ENCODE measurements at places on chromosomes 7 and 10.

GRCh38 chr7:106870983-106871410, 5.9 kb downstream of the PIK3CG start:
- no peak for DNase-seq

DNA sequence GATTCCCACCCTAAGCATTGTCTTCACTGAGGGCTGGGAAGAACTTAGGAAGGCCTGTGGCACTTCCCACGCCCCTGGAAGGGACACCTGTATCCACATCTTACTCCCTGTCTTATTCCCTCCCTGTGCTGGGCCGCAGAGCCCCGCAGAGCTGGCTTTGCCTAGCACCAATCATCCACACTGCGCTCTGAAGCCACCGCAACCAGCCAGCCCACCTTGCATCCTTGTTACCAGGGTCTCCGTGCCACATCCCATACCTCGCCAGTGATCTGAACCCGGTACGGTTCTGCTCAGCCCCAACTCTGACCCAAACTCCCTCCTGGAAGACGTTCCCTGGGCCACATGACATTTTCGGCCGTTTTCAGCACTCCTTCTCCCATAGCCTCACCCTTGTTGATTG, 101.4 kb upstream of the PITRM1 start:
- no peak for DNase-seq

DNA sequence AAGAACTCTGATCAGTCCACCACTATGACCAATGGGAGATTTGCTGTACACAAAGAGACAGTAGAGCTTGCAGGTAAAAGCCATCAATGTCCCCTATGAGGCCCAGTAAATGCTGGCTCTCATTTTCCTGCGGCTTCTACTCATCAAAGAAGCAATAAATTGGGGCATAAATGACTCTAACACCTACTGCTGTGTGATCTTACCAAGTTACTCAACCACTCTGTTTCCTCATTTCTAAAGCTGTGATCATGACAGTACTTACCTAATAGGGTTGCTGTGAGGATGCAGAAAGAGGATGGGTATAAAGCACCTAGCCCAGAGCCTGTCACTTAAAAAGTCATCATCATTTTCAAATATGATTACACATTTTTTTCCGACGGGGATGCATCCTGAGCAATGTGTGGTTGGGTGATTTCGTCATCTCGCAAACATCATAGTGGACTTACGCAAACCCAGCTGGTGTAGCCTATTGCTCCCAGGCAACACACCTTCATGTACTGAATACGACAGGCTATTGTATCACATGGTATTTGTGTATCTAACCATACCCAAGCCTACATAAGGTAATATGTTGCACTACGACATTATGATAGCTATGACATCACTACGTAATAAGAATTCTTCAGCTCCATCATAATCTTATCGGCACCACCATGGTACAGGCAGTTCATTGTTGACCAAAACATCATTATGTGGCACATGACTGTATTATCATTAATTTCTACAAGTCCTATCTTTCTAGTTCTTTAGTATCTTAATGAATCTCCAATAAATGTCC, 7.1 kb upstream of the MGMT start:
- no peak for DNase-seq

DNA sequence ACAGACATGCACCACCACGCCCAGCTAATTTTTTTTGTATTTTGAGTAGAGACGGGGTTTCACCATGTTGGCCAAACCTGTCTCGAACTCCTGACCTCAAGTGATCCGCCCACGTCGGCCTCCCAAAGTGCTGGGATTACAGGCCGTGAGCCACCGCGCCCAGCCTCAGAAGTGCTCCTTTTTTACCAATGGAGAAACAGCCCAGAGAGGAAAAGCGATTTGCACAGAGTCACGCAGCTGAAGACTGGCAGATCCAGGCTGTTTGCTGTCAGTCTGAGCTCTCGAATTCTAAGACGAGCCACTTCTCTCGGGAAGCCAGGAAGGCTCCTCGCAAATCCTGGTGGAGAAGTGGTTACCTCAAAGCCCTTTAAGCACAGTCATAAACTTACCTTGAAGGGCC, 57.4 kb upstream of the SDK1 start:
- no peak for DNase-seq

DNA sequence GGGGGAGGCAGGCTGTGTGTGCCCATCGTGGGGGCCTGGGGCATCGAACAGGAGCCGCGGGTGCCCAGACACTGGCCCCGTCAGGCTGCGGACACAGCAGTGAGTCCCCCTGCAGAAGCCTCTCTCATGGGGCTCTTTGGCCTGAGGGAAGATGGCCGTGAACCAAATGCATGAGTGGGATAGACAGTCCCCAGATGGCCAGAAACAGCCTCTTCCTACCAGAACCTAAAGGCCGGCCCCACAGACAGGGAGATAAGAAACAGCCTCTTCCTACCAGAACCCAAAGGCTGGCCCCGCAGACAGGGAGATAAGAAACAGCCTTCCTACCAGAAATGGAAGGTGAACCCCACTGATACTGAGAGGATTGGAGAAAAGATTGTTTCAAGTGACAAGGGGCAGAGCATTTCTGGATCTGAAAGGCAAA, 16.6 kb downstream of the IDI2 start:
- DNase-seq: no peak

- DNase-seq: no peak
Measured at GRCh38 chr10:98039690-98040381, 9.4 kb upstream of the CRTAC1 start.

- no peak for DNase-seq
Measured at GRCh38 chr10:31507427-31507826, 188.4 kb downstream of the ZEB1 start.

DNA sequence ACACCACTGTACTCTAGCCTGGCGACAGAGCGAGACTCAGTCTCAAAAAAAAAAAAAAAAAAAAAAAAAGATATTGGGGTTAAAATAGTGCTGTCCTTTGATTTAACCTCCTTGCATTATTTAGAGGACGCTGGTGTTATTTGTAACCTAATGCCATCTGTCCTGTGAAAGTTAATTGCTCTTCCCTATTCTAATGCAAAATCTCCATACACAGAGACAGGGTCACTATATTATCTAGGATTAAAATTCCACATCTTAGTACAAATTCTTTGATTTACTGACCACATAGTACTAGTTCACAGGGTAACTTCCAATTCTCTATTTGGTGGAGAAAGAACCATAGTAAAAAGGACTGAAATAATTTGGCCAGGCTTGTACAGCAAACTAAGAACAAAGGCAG, 184.2 kb upstream of the STEAP4 start:
- no peak for DNase-seq

DNA sequence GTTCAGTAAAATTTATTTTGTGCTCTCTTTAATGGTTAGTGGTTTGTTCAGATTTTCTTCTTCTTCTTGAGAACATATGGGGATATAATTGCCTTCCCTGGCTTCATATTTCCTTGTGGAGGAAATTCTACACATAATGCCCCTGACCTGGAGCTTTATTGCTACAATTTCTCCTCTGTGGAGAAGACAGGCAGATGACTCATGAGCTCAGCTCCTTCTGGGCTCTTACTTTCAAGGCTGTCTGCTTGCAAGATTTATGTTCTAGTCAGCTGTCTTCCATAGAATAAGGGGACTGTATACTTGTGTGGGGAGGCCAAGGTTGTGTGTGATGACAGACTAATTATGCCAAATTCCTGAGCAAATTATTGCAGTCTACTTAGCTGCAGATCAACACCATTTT, 1.6 kb downstream of the LRRD1 start:
- no peak for DNase-seq

DNA sequence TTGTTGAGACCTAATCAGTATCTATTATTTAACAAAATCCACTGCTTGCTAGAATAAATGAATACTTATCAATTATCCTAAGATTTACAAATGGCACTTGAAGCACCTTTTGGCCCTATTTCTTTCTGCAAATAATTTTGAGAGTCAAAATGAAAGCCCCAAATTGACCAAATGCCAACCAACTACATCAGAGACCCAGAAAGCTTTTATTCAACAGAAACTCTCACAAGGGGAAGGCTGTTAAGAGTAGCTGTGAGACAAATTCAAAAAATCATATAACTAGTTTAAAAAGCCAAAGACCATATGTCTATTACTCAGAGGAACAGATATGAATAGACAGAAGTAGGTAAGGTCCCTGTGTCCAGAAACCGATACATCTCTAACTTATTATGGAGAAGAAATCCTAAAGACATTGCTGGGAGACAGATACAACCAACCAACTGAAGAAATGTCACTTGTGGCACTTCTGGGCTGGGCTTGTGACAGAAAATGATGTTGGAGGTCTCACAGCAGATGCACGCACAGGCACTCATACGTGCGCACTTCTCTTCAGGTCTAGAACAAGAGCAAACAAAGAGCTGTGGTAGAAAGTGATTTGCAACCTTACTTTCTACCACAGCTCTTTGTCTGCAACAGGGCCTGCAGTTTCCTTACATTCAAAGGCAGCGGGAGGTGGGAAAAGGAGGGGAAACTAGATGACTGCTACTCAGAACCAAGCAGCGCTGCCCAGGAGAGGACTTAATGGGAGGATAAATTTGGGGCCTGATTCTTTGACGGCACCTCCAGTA, 58.6 kb upstream of the KCNIP2 start:
- no peak for DNase-seq

GRCh38 chr10:110219884-110220283, 12.5 kb downstream of the MXI1 start:
- DNase-seq: no peak

DNA sequence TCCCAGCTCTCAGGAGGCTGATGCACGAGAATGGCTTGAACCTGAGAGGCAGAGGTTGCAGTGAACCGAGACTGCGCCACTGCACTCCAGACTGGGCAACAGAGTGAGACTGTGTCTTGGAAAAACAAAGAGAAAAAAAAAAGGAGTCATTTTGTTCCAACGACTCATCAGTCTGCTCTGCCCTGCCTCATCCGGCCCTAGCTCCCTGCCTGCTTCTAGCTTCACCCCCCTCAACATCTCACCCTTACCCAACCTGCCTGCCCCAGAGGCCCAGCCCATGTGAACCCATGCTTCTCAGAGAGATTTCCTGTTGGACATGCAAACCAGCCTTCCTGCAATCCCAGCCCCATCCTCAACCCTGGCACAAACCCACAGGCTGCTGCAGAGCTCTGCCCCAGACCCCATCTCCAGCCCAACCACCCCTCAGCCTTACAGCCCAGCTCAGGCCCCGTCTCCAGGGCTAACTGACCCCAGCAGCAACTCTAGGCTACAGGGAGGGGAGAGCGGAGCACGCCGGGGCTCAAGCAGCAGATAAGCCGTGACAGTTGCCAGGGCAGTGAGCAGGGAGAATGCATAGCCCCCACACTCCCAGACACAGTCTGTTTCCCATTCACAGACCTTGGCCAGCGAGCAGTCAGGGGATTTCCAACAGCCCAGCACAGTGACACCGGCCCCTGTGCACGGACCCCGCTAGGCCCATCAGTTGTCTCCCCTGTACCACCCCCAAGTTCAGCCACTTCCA, 86.0 kb upstream of the KCTD7 start:
- DNase-seq: no peak

GRCh38 chr7:92988051-92988450, 129.7 kb downstream of the SAMD9 start:
- no peak for DNase-seq

- DNase-seq: no peak
Measured at GRCh38 chr7:105098863-105099515, 85.0 kb downstream of the KMT2E start.

DNA sequence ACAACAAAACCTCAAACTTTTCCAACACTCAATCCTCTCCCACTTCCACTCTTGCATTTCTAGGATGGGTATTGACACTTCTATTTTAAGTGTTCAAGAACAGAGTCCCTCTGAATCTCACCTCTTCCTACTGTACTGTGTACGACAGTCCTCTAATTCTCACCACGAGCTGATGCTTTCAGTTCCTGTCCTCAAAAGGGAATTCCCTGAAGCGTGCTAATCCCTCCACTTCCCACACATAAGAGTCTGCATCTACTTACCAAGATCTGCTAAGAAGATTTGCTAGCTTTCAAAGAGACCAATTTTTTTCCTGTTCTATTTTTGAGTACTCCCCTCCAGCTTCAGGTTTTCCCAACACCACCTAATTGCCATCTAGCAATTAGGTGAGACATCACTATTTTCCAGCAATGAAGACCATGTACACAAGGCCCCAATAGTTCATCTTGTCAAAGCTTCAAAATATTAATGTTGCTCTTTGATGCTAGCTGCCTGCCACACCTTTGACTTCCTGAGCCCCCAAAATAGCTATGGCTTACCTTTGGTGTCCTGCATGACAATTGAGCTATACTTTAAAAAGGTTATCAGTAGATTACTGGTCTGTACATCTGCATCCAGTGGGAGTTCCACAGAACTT, 54.4 kb downstream of the ARMH3 start:
- DNase-seq: no peak

DNA sequence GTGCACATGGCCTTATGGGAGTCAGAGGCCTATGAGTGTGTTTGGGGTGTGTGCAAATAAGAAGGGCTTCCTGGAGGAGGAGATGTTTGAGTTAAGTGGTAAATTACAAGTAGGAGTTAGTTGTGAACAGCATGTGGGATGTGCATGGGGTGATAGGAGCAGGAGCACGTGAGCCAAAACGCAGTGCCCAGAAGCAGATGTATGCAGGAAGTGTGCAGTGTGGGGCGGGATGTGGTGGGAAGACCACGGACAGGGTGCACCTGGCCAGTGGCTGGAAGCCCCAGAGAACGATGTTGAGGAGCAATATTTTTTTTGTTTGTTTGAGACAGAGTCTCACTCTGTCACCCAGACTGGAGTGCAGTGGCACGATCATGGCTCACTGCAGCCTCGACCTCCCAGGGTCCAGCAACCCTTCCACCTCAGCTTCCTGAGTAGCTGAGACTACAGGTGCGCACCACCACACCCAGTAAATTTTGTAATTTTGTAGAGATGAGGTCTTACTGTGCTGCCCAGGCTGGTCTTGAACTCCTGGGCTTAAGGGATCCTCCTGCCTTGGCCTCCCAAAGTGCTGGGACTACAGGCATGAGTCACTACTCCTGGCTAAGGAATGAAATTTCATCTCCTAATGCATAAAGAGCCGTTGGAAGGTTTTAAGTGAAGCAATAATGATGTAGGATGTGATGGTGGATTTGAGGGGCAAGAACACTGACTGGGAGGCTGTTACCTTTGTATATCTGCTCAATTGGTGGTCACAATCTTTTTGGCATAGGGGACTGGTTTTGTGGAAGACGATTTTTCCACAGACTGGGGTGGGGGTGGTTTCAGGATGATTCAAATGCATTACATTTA, 78.4 kb downstream of the LYZL2 start:
- no peak for DNase-seq

- no peak for DNase-seq
Measured at GRCh38 chr10:17660921-17661320, 17.0 kb downstream of the STAM start.

DNA sequence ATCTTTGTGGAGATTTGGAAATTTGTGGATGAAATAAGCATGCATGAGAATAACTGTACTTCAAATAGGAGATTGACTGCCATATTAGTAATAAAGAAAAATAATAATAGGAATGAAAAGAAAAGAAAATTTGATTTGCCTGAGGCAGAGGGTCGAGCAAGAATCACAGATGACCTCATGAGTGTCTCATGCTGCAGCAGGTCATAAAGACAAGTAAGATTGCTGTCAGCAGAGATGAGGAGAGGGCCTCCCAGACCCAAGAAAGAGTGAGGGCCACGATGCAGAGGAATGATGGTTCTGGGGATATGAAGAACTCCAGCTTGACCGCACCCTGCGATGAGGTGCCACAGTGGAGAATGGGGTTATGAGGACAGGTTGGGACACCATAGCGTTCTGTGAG, 39.2 kb downstream of the TOMM7 start:
- no peak for DNase-seq

- DNase-seq: no peak
Measured at GRCh38 chr7:42753811-42754363, 158.0 kb downstream of the C7orf25 start.
